ENCODE measurements at places on chromosomes 11 and 22.

DNA sequence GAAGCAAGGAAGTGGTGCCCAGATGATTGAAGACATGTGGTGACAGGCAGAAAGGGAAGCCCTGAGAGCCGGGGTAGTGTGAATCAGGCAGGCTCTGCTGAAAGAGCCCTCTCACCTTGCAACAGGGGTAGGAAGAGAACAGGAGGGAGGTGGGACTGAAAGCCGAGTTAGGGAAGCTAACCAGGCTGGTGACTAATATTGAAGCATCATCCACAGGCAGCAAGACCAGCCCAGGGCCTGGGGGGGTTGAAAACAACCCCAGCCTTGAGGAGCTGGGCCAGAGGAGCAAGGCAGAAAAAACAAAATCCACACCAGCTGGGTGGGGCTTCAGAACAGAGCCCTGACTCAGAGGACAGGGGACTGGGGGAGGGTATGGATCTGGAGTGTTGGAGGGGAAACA lies 35.0 kb upstream of the CRTAM start:
- no peak for DNase-seq

- no peak for DNase-seq
Observed at GRCh38 chr11:8357891-8358566, 94.4 kb upstream of the LMO1 start.

DNA sequence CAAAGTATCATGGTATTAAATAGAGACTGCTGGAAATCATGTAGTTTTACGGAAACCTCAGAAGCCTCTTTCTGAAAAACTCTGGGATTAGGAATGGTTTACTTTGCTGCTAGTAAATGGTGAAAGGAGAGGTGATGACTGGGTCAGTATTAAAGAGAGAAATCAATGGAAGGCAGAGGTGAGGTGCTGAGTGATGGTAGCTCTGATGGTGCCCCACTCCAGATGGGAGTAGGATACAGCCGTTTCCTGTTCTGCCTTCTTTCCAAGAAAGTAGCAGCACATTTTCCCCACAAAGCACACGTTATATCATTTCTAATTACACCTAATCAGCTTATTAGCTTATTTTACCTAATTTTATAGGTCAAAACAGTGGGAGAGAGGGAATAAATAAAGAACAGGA lies 267.6 kb upstream of the PITPNB start:
- DNase-seq, result no peak

DNA sequence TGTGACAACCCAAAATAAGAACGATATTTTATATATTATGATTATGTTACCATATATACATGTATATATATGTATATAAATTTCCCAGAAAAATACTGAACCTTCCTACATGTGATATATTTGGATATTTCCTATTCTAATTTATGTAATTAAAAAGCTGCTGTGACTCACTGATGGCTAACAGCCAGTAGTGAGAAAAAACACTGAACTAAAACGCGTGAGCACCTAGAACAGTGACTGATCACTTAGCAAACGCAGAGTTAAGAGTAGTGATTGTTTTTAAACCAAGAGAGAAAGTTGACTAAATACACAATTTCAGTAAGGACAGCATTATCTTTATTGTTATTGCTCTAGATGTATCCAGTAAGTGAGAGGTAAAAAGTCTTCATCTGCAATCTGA lies 213.8 kb downstream of the TMEM135 start:
- DNase-seq, result no peak

DNA sequence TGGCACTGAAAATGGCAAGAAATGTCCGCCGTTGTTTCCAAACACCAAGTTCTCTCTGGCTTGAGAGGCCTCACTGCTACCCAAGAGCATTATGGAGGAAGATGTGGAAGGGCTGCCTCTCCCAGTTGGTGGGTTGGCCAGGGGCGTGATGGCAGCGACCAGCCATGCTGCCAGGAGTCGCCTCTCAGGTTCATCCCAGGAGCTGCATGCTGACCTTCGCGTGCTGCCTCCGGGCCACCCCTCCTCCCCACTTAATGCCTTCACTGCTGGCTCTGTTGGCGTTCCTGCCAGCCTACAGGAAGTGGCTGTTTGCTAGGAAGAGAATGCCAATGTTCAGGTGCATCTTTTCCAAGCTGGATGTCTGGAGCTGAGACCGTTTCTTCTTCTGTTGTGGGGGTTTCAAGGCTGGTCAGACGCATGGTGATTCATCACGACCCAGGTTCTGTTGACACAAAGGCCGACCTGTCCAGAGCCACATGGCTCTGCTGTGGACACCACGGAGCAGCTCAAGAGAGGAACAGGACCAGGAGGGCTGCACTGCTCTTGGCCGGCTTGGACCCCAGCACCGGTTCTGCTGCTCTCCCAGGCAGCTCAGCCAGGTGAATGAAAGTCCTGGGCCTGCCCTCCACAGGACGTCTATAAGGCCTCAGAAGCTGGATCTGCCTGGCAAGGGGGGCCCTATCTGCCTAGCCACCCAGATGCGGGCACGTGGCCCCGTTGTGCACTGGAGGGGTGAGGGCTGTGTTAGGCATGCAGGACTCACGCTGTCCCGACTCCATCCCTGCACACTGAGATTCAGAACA lies 25.1 kb downstream of the TBX1 start:
- no peak for DNase-seq

- DNase-seq, result no peak
Observed at GRCh38 chr11:83537131-83537610, 251.0 kb upstream of the CCDC90B start.

Data from activated T-helper 2 cell treated with anti-CD3 and anti-CD28 coated beads, Interferon-gamma antibody, Interleukin-2, Interleukin-4, amounts not matched to agents 10 μg/mL and 5 μg/mL and 100 μg/mL, durations not matched to agents 14 hours and 24 hours and 36 hours (primary cell).